ENCODE measurements at places on chromosomes 2 and 18.

DNA sequence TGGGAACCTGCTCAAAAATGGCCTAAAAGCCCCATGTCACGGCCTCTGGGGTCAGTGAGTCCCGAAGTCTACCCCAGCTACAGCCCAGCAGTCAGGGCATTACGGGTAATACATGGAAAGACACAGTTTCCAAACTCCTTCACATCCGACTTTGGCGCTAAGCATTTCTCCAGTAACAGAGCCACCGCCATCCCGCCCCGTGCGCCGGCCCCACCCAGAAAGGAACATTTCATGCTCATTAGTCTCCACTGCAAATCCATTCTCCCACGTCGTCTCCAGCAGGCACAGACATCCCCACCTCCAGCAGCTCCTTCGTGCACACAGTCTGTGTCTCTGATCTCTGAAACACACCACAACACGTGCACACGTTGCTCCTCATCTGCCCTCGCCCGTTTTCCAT, 509.2 kb upstream of the ID2 start:
- no peak for DNase-seq

DNA sequence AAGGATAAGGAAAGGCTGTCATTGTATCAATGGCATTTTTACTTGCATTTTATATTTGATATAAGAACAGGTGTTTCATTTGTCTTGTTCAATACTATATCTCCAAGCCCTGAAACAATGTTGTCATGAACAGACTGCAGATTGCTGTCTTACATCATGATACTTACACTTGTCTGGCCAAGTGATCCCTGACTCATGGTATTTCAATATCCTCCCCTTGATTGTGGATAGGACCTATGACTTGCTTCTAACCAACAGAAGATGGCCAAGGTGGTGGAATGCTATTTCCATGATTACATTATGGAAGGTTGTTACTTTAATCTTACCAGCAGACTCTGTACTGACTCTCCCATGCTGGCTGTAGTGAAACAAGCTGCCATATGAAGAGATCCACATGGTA, 471.1 kb downstream of the CCDC85A start:
- no peak for DNase-seq

- DNase-seq, result no peak
Measured at GRCh38 chr18:29780816-29781215, 1261.7 kb downstream of the DSC3 start.

DNA sequence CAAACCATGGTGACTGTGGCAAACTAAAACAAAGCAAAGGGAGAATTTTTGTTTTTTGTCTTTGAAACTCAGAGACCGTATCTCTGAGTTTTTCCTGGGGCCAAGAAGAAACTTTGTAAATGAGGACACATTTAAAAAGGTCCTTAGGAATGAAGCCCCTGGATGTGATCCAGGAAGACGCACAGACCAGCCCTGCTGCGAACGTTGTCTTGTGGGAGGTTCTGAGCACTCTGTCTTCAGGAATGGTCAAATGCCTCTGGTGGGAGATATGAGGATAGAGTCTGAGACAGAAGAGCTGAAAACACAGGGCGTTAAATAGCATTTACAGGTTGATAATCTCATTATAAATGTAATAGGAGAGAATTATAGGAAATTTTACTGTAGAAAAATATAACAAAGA, 893.5 kb upstream of the KLHL29 start:
- no peak for DNase-seq

DNA sequence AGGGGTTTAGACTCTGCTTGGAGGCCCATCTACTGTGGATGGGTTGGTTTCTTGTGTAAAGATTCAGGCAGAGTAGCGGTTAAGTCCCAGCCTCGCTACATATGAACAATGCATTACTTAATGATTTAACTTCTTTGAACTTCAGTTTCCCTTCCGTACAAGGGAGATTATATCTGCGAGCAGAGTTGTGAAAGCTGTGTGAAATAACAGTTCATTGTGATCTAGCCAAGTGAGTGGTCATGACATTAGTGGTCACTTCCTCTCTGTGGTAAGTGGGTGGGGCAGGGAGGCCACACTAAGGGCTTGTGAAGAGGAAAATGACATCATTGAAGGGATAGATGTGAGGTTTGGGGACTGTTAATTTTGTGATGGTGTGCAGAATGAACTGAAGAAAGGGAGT, 14.1 kb upstream of the MEX3C start:
- no peak for DNase-seq
